Fibroblast of lung (primary cell): ENCODE measurements at places on chromosomes 3 and 15. TPM values are rescaled to one million over a fixed set of nuclear protein-coding genes. Genes with fewer than 3 reads are reported as not detected.
A peak's percentile ranks its signal among the peaks of the same experiment; 100 is the strongest.

Gene CD80
- under 0.01 TPM in 2 replicates for total RNA-seq

Gene RTP4
- total RNA-seq: 2.1 and 3.5 TPM in 2 replicates

Gene DPPA4
- 0.26 TPM in 1 of 2 replicates, not detected in the other for total RNA-seq

Gene GNAT1
- total RNA-seq: not detected in 2 replicates

Gene PODXL2
- total RNA-seq: 0.50 and 0.77 TPM in 2 replicates

Gene SPATA16
- total RNA-seq: not detected in 2 replicates

Gene MESP2
- total RNA-seq: 0.77 and 0.99 TPM in 2 replicates

DNA sequence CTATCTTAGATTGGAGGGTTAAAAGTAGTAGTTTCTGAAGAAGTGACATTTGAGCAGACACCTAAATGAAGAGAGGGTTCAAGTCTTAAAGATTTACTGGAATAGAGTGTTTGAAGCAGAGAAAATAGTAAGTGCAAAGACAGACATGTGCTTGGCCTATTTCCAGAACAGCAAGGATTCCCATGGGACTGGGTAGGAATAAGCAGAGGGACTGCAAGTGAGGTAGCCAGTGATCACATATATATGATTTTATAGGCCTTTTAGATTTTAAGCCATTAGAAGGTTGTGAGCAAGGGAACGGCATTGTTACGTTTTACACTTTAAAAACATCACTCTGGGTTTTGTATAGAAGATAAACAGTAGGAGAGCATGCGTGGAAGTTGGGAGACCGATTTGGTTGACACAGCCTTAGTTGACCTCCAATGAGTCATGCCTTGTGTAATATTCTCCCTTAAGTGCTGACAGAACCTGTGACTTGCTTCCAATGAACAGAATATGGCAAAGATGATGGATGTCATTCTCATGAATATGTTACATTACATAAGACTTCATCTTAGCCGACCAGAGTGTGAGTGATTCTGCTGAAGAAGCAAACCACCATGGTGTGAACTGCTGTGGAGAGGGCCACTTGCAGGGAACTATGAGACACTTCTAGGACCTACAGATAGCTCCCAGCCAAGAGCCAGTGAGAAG lies 37.1 kb upstream of the SLC4A7 start:
- peak; percentile 98 for DNase-seq
- no peaks in the 10 kb centered on the region for H3K27me3 ChIP-seq
- no peak overlapping the region for H3K4me3 ChIP-seq
- peaks cover 30% of the 10 kb centered on the region for H3K4me1 ChIP-seq
- peak overlapping the region; percentile 70 for H3K27ac ChIP-seq

GRCh38 chr15:56492791-56493555 lies 28.0 kb upstream of the MNS1 start:
- H3K4me3 ChIP-seq: no peak overlapping the region
- H3K4me1 ChIP-seq: no peaks in the 10 kb centered on the region
- peaks cover 10% of the 10 kb centered on the region for H3K27me3 ChIP-seq
- no peaks in the 10 kb centered on the region for H3K36me3 ChIP-seq

DNA sequence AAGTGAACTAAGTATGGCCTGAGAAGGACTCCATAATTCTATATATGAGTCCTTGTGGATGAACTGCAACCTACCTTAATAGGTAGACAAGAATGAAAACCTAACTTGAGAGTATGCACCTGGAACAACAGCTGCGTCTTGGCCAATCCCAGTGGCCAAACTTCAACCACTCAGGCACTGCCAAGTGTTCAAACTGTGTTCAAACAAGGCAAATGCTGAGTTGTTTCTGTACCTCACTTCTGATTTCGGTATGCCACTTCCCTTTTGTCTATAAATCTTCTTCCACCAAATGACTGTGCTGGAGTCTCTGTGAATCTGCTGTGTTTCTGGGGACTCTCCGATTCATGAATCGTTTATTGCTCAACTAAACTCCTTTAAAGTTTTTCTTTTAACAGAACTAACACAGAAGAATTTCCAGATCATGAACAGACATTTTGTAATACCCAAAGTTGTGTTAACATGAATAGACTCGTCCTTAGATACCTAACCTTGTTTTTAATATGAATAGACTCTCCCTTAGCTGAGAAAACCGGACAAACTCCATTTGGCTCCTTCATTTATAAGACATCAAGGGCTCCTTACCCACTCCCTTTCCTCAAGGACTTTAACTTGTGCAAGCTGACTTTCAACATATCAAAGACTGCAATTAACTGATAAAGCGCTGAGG lies 4.1 kb downstream of the ZNF717 start:
- H3K27me3 ChIP-seq: no peaks in the 10 kb centered on the region
- H3K27ac ChIP-seq: no peak overlapping the region
- no peaks in the 10 kb centered on the region for H3K4me1 ChIP-seq
- peaks cover 4% of the 10 kb centered on the region for H3K36me3 ChIP-seq
- no peak overlapping the region for H3K4me3 ChIP-seq
- no peak for DNase-seq

GRCh38 chr3:8773941-8774542 lies 4.6 kb upstream of the OXTR start:
- no peaks in the 10 kb centered on the region for H3K36me3 ChIP-seq
- no peak overlapping the region for H3K27ac ChIP-seq
- DNase-seq: no peak
- H3K4me1 ChIP-seq: no peaks in the 10 kb centered on the region
- H3K27me3 ChIP-seq: peaks cover 3% of the 10 kb centered on the region
- no peak overlapping the region for H3K4me3 ChIP-seq

DNA sequence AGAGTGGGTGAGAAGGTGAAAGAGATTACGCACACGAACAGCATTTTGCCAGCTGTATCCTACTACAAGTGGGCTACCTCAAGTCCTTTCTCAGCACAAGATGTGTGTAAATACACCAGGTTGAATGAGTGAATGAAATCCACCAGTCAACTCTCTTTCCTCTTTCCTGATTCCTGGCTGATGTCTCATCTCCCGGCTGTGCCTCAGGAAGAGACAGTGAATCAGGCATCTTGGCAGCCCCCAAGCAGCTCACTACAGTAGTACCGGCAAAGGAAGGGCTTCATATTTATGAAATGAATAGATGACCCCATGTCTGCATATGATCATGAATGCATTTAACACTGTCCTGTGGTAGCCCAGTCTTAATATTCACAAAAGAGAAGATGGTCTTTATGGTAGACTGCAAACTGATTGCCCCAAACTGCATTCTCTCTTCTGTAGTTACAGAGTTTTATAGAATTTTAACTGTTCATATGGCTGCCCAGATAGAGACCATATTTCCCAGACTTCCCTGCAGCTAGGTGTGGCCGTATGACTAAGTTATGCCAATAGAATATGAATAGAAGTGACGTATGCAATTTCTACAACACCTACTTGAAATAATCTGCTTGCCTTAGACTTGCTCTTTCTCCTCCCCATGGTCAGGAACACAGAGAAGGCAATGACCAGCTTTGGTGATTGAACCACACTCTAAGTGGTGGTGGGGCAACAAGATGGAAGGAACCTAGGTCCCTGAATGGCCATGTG lies 22.7 kb downstream of the MGLL start:
- DNase-seq: peak; percentile 96
- peak overlapping the region; percentile 88 for H3K27ac ChIP-seq

DNA sequence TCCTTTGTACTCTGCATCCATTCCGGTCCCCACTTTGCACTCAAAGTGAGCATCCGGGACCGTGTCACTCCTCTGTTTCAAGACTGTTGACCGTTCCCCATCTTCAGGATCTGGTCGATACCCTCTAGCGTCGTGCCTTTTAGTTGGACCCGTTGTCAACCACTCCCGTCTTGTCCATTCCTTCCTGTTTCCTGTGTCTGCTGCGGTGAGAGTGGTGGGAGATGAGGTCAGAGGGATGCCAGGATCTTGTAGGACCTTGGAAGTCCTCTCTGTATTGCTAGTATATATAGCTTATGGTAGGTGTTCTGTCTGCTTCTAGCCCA lies 624 bp downstream of the BRK1 start:
- H3K4me1 ChIP-seq: peaks cover 7% of the 10 kb centered on the region
- peak overlapping the region; percentile 82 for H3K27ac ChIP-seq
- no peak for DNase-seq
- H3K27me3 ChIP-seq: no peaks in the 10 kb centered on the region
- no peaks in the 10 kb centered on the region for H3K36me3 ChIP-seq

DNA sequence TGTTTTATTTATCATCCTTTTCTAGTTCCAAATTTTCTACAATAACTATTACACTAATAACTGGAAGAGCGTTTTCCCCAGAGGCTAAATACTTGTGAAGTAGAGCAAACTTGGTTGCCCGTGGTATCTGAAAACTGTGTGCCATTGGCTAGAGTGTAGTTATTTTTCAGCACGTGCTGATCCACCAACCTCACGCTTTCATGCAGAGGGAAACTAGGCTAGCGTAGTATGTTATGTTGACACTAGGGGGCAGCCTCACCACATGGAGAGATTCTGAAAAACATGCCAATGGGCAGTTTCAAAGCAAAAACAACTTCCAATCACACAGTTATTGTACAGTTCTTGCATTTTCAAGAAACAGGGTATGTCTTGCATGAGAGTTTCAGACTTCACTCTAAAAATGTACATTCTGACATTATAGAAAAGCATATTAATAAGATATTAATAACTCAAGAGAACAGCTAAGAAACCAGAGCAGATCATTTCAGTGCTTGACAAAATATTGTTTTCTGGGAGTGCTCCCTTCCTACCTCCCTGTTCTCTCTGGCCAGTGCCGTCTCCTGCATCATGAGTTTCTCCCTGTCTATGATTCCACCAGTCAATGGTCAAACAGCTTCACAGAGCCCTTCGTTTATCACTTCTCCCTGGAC lies 39.7 kb downstream of the SPATA12 start:
- DNase-seq: peak; percentile 55
- no peaks in the 10 kb centered on the region for H3K36me3 ChIP-seq
- H3K27me3 ChIP-seq: no peaks in the 10 kb centered on the region
- H3K27ac ChIP-seq: no peak overlapping the region
- H3K4me3 ChIP-seq: no peak overlapping the region

DNA sequence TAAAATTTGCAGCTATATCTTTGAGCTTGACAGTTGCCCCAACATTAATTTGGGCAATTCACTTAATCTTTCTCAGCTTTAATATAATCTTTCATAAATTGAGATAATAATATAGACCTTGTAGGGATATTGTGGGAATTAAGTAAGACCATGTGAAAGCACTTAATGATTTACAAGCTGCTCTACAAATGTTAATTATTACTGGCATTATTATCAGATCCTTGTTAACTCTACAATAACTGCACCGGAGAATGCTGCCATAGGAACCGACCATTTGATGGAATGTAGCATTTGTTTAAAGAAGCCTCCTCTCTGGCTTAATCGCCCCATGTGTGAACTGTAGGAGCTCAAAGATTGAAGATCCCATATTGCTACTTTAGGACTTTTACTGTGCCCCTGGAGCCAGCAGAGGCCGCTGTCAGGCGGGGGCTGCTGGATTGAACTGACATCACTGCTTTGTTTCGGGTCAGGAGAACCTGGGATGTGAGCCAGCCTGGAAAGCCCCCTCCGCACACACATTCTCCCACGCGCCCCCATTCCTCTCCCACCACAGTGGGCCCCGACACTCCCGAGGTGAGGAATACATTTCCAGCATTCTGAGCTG lies 154.2 kb upstream of the TNIK start:
- H3K27me3 ChIP-seq: no peaks in the 10 kb centered on the region
- no peaks in the 10 kb centered on the region for H3K4me1 ChIP-seq
- DNase-seq: peak; percentile 8

DNA sequence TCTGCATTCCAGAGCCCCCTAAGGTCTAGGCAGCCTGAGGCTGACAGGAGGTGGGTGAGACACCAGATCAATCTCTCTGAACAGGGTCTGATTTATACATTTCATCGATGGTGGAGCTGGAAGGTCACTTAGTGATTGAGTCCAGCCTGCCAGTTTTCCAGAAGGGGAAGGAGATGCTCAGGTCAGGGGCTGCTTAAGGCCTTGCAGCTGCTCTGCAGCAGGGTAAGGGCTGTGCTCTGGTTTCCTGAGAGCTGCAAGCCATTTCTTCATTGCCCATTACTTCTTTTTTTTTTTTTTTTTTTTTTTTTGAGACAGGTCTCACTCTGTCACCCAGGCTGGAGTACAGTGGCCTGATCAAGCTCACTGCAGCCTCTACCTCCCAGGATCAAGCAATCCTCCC lies 10.7 kb downstream of the TADA3 start:
- no peak overlapping the region for H3K4me3 ChIP-seq
- no peaks in the 10 kb centered on the region for H3K27me3 ChIP-seq
- H3K4me1 ChIP-seq: peaks cover 2% of the 10 kb centered on the region

DNA sequence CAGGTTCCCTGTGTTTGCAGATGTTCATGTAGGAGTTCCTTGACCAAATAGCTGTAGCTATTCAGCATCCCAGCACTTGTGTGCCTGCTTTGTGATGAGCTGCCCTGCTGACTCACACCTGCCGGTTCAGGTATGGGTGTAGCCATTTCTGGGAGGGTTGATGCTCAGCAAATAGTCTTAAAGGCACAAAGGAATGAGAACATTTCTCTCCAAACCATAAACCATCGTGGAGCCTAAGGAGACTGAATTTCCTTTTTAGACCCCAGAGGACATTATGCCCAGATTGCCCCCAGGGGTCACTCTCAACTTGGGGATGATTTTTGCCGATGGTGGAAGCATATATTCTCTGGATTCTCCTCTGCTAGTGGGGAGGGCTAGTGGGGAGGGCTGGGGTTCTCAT lies 80.6 kb downstream of the ADAMTSL3 start:
- H3K27ac ChIP-seq: no peak overlapping the region
- no peak overlapping the region for H3K4me3 ChIP-seq
- no peaks in the 10 kb centered on the region for H3K36me3 ChIP-seq
- H3K27me3 ChIP-seq: no peaks in the 10 kb centered on the region
- no peak for DNase-seq
